ENCODE measurements at places on chromosomes 13 and 19.

GRCh38 chr13:85095418-85096272 lies 703.6 kb downstream of the SLITRK6 start:
- no peak for DNase-seq

GRCh38 chr13:38301236-38301635 lies 48.4 kb upstream of the UFM1 start:
- no peak for DNase-seq

- peak; percentile 88 for DNase-seq
These were observed at the start of gene CCDC97 for GRCh38 chr19:41310033-41310831. CCDC97 (plus strand) TSS chr19:41310172; CDS start chr19:41310311, 139 bp downstream.

- DNase-seq, result no peak
These were observed 116.4 kb downstream of the TSHZ3 start for GRCh38 chr19:31232871-31233270.

GRCh38 chr13:112622375-112622774 lies 34.4 kb upstream of the TUBGCP3 start:
- no peak for DNase-seq

DNA sequence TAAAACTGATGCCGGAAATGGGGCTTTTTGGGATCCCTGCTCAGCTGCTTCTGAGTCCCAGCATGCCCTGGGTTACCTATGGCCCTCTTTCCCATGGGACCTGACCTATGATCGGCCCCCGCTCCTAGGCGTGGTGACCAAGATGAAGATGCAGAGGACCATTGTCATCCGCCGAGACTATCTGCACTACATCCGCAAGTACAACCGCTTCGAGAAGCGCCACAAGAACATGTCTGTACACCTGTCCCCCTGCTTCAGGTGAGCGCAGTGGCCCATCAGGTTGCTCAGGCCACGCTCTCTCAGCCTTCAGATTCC lies 1.5 kb downstream of the RPS11 start:
- no peak for DNase-seq

DNA sequence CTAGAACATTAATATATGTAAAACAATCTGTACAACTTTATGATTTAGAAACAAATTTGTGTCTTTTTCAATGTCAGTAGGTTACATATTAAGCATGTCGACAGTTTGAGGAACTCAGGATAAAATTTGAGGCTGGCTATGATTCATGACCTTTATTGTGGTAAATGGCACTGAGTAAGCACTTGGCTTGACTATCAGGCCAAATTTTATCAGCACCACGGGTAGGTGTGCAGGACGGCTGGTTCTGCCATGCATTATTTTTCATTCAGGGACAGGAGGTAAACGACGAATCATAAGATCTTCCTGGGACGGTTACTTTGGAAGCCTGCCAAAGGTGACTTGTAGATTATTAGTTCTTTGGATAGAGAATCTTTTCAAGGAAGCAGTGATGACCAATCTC lies 19.9 kb upstream of the CYP4F8 start:
- no peak for DNase-seq

DNA sequence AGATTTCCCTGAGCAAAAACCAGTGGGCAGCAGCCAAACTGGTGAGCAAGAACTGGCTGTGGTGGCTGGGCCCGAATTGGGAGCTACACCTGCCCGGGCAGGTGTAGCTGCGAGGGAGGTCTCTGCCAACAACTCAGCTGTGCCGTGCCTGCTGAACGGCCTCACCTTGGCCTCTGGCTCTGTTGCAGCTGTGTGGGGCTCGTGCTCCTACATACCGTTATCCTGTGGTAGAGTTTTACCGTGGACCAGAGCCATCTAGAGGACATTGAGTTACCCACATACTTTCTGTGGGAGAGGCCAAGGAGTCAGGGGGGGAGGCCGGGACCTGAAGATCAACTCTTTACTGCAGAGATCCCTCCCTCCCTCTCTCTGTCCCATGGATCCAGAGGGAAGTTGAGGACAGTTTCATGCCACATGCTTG lies 113.2 kb downstream of the TM9SF2 start:
- DNase-seq, result peak; percentile 15

- DNase-seq, result no peak
These were observed 24.9 kb upstream of the SIGLEC11 start for GRCh38 chr19:49985871-49986270.

GRCh38 chr13:100476963-100477362 lies 111.6 kb downstream of the GGACT start:
- DNase-seq, result no peak

GRCh38 chr19:14347999-14348889 lies 33.0 kb upstream of the ADGRE5 start:
- peak; percentile 61 for DNase-seq

DNA sequence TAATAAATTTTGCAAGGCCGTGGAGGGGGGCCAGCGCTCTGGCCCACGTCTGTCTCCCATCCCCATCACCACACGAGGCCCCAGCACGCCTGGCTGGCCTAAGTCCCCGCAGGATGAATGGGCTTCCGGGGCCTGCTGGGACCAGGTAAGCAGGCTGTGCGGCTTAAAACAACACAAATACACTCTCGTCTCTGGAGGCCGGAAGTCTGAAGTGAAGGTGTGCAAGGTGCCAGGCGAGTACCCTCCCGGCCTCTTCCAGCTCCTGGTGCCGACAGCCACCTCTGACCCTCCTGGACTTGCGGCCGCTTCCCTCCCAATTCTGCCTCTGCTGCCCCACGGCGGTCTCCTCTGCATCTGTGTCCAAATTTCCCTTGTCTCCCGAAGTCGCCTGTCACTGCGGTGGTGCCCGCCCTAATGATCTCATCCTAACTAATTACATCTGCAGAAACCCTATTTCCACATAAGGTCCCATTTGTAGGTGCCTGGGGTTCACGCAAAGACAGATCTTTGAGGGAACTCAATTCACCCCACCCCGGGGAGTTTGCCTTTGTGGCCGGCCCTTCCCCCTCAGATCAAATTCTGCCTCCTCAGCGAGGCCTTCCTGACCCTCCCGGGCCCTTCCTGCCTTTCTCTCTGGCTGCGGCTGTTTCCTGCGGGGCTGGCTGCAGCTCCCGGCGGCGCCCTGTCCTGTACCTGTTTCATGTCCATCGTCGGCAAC lies 8.1 kb upstream of the PTBP1 start:
- DNase-seq, result no peak

GRCh38 chr13:24625870-24626849 lies 54.0 kb upstream of the ATP12A start:
- DNase-seq, result peak; percentile 39

DNA sequence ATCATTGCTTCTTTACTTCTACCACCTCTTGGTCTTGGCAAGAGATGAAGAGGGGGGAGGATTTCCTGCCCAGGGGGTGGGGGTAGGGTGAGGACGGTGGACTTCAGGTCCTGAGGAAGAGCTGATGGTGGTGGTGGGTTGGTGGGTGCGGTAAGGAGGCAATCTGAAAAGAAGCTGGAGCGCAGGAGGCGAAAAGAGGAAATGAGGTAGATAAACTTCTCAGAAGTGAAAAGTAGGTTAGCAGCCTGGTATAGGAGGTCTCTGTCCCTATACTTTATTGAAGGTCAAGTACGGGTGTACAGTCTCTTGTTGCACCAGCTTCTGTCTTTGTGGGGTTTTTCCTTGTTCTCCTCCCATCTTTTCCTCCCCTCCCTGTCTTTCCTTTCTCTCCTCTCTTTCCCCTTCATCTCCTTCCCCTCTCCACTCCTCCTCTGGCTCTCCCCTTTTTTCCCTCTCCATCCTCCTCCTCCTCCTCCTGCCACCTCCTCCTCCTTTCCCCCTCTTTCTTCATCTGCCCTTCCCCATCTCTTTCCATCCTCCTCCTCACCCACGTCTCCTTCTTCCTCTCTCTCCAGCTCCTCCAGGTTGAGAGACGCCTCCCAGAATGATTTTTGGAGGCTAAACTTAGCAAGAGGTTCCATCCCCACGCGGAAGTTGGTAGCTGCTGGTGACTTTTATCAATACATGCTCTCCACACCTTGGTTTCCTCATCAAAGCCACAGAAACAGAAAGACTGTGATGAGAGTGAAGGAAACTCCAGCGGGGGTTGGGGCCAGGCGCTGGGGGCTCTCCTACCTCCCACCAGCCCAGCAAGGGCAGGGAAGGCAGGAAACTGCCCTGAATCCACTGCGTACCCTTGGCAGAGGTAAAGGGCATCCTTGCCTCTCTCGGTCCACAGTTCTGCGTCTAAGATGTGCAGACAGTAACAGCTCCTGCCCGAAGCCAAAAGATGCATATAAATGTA lies 15.3 kb downstream of the TNFSF14 start:
- DNase-seq, result peak; percentile 60

DNA sequence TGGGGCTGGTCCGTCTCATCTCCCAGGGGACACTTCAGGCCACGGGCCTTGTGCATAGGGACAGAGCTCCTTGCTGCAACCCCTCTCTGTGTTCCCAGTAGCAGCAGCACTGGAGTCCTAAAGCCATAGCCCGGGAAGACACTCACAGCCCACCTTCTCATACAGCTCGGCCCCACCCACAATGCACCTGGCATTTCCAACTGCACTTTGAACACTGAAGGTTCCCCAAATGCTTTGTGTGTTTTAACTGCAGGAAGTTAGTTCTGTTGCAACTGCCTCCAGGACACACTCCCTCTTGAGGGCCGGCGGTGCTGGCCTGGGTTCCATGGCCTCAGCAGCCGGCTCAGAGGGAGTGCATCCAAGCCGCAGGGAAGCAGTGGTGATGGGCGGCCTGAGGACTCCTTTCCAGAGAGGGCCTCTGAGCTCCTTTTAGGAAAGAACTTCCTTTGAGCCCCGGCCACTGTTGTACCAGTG lies 22.7 kb upstream of the TMEM255B start:
- DNase-seq, result no peak

DNA sequence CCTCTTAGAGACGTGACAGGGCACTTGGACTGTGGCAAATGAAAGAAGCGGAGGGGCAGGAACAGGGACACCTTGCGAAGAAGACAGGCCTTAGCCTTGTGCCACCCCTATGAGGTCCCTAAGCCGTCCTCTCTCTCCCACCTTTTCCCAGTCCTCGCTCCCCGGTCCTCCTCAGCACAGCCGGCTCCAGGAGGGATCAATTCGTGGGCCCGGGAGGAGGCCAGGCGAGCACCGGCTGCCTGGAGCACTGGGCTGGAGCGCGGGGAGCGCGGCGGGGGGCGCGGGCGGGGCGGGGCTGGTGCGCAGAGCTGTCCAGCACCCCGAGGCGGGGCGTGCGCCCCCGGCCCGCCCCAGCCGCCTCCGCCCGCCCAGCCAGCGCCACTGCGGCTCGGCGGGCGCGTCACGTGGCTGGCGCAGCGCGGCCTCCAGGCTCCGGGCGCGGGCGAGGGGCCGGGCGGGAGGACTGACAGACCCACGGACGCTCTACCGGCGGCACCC lies at the start of gene LRP3:
TSS of gene LRP3 (plus strand) at position 466 of the 498 bp plus-strand sequence. CDS start 456 bp downstream, outside the sequence.
- DNase-seq, result no peak

Measured in activated gamma-delta T cell treated with Interleukin-2 at 50 U/mL for 16 hours (primary cell).